ENCODE measurements at places on chromosomes 7 and 10.

- no peak for DNase-seq
These were observed 38.4 kb upstream of the ZNF138 start for GRCh38 chr7:64755865-64756264.

DNA sequence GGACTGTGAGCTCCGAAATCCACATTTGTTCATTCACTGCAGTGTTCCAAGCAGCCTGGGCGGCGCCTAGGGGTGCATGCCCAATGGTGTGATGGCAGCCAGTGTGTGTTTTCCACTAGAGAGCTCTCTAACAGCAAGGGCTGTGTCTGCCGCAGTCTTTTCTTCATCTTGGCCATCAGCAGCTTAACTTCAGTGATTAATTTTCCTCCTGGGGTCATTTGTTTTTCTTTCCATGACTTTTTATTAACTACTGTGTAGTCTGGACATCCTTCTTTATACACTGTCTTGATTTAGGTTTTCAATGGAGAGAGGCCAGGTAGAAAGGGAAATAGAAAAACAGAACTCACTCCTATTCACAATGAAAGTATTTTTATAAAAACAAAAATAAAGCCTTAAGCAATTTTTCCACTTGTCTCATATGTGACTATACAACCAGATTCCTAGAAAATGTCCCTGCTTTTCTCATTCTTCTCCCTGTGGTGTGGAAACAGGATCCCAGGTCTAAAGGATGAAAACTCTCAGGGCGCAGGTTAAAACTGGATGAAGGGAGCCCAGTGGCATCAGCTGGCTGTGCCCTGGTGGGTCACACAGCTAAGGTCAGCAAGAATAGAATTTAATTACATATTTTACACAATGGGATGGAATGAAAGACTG lies 176.8 kb downstream of the PKD1L1 start:
- no peak for DNase-seq

DNA sequence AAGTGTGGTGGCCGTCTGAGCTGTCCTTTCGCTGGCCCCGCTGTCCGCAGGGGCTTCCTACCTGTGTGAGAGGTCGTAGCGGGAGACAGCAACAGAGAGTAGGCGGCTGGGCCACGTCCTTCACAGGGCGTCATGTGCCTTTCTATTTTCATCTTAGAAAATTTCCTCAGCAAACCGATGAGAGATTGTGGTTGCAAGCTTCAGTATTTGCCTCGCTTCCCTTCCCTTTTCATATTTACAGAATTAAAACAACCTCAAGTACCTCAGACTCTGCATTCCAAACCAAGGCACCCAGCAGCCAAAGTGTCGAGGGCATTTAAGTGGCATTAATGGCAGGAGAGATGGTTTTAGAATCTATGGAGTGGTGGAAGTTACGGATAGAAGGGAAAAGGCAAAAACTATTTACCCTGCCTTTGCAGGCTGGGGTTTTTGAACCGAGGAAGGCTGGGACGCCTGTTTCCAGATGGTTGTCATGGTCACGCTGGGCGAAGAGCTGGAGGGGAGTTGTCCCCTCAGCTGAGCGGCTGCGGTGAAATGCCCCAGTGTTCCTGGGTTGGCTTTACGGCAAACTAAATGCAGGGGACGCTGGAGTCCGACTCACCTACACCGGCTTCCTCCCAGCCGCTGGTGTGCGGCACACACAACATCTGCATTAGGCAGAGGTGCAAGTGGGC lies 41.9 kb downstream of the WIPI2 start:
- no peak for DNase-seq

GRCh38 chr10:86210416-86210815 lies 156.2 kb downstream of the GRID1 start:
- no peak for DNase-seq

GRCh38 chr10:116772909-116773705 lies 30.7 kb upstream of the HSPA12A start:
- no peak for DNase-seq

- no peak for DNase-seq
These were observed 111.4 kb downstream of the ST7 start for GRCh38 chr7:117064688-117065087.

GRCh38 chr10:132245056-132245455 lies 58.3 kb downstream of the DPYSL4 start:
- DNase-seq, result no peak

GRCh38 chr10:44921506-44921905 lies 10.4 kb downstream of the TMEM72 start:
- no peak for DNase-seq

GRCh38 chr7:157610671-157611295 lies 274.0 kb downstream of the DNAJB6 start:
- no peak for DNase-seq

- DNase-seq, result no peak
These were observed 42.4 kb downstream of the PDK4 start for GRCh38 chr7:95553939-95554338.

GRCh38 chr10:5317547-5318107 lies 47.1 kb upstream of the UCN3 start:
- DNase-seq, result peak; percentile 48
